ENCODE measurements at places on chromosomes 7 and 10. TPM values are rescaled to one million over a fixed set of nuclear protein-coding genes. Genes with fewer than 3 reads are reported as not detected.

DNA sequence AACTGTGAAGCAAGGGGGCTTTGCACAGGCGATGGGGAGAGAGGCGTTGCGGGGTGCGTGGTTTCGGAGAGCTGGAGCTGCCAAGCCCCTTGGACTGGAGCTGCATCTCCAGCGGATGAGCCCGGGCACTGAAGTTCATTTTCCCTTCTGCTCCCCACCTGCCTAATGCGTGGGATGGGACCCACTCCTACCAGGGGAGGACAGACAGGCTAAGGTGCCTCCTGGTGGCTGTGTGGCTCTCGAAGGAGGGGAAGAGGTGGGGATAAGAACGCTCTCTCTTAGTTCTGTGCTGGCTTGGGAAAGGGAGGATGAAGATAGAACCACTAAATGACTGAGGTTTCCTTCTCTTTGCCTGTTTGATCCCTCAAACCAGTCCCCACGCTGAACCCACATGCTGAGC, 177.6 kb upstream of the PITRM1 start:
- no peak for DNase-seq

- DNase-seq, result no peak
These were observed 288.0 kb upstream of the AKR1E2 start for GRCh38 chr10:4538016-4538415.

DNA sequence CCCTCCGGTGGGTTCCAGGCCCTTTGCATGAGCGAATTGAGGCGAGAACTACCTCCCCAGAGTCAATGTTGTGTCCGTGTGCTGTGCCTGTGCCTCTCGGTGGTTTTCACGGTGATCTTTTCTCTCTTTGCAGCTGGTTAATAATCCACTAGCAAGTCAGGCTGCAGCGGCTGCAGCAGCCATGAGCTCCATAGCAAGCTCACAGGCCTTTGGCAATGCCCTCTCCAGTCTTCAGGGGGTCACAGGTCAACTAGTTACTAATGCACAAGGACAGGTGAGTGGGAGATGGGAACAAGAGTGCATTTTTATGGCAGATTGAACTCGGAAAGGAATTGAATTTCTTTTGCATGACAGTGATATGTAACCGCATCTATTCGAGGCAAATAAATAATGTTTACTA, 159.7 kb upstream of the YAE1 start:
- no peak for DNase-seq

- DNase-seq, result no peak
These were observed 21.6 kb downstream of the FZD1 start for GRCh38 chr7:91285696-91286355.

DNA sequence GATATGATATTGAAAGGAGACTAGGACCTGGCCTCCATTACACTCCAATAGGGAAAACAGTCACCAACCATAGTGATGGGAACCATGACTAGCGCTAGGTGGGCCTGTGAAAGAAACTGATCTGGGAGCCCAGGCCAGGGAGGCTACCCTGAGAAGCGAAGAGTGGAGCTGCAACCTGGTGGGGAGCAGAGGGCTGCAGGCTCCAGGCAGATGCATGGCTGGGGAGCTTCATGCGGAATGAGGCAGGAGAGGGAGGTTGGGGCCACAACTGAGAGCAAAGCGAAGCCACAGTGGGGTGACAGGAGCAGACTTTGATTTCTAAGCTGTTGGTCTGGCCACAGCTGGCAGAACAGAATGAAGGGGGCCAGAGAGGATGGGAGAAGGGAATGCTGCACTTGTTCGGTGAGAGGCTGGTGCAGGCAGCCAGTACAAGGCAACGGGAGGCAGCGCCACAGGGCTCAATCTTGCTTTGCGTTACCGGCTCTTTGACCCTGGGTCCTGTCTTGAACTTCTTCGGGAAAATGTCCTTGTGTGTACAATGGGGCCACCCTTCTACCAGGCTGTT, 88.4 kb downstream of the TACC2 start:
- DNase-seq, result no peak

DNA sequence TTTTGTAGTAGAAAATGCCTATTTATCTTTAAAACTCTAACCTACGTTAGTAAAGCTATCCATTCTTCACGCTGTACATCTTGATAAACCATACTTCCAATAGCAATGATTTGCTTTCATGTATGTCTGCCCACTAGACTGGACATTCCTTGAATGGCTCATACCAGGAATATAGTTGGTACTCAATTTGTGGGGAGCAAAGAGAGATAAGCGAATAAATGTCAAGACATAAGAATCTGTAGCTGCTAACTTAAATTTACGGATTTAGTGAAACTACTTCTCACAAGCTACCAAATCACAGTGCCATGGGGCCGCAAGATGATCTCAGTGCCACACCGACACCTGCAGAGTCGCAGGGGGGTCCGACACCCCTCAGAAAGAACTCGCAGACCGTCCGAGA, 763 bp upstream of the RALA start:
- no peak for DNase-seq

GRCh38 chr7:76998285-76998589, 33.9 kb downstream of the SPDYE17 start:
- DNase-seq, result no peak

- no peak for DNase-seq
These were observed 163.1 kb downstream of the ARHGAP12 start for GRCh38 chr10:31765541-31765940.

GRCh38 chr7:155495440-155496248, 37.7 kb downstream of the EN2 start:
- DNase-seq, result no peak

DNA sequence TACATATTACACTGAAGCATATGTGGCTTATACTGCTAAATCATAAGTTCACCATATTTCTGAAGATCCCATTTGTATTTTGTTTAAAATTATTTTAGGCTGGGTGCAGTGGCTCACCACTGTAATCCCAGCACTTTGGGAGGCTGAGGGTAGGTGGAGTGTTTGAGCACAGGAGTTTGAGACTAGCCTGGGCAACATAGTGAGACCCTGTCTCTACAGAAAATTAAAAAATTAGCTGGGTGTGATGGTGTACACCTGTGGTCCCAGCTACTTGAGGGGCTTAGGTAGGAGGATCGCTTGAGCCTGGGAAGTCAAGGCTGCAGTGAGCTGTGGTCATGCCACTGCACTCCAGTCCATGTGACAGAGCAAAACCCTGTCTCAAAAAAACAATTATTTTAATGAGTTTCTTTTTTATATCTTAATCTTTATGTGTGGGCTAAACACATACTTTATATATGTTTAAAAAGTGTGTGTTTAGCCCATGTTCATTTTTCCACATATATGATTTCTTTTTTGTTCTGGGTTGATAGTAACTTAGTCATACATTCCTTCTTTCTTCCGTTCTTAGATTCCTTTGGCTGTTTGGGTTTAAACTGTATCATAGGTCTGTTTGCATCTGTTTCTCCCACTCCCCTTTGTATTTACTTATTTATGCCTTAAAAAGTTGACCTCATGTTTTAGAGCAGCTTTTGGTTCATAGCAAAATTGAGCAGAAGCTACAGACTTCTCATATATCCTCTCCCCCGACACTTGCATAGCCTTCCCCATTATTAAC, 33.5 kb downstream of the RSBN1L start:
- no peak for DNase-seq

DNA sequence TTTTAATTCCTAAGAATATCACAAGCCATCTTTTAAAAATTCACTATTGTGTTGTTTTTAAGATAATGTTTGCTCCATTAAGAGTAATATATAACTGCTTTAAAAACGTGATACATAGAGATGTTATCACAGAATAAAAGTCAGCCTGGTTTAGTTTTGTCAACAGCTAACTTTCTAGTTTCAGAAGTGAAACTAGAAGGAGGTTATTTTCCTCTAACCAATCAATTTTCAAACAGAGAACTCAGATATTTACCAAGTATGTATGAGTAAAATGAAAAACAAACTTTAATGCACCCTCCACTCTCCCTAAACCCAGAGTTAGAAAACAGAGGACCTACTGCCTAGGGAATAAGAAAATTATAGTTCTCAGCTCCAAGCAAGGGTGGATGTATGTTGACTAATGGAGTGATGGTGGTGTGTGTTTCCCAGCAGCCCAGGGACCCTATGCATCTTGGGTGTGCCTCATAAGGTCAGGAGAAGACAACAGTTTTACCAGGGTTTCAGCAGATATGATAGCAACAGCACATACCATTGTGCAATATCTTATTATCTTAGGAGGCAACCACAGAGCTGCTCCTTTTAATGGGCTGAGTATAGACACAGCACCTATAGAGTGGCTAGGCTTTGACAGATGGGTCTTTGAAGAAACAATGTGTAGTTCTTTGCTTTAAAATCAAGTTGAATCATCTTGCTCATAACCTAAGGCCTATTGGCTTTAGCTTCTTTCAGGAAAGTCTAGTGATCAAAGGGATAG, 58.4 kb downstream of the PTPRZ1 start:
- no peak for DNase-seq

DNA sequence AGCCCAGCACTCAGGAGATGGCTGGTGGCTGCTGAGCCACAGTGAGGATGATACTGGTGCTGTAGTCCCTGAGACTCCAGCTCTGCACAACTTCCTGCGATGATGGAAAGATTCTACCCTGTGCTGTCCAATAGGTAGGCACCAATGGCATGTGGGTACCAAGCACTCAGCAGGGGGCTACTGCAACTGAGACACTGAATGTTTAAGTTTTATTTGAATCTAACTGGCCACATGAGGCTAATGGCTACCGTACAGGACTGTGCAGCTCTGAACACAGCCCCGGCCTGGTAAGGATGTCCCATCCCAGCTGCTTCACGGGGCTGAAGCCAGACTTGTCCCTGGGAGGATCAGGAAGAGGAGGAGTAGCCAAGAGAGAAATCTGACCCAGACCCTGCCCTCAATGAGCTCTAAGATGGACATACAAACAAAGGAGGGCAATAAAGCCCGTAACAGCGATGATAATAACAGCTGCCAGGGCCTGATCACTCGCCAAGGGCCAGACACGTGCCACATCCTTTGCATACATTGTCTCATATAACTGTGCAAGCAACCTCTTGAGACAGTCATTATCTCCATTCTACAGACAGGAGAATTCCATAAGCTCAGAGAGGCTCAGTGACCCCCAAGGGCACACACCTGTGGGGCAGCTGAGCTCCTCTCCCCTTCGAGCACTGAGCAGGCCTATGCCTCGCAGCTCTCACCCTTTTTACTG, 3.8 kb downstream of the GPRIN2 start:
- no peak for DNase-seq

- DNase-seq, result no peak
These were observed 103.1 kb upstream of the RHOBTB1 start for GRCh38 chr10:61047081-61047480.

DNA sequence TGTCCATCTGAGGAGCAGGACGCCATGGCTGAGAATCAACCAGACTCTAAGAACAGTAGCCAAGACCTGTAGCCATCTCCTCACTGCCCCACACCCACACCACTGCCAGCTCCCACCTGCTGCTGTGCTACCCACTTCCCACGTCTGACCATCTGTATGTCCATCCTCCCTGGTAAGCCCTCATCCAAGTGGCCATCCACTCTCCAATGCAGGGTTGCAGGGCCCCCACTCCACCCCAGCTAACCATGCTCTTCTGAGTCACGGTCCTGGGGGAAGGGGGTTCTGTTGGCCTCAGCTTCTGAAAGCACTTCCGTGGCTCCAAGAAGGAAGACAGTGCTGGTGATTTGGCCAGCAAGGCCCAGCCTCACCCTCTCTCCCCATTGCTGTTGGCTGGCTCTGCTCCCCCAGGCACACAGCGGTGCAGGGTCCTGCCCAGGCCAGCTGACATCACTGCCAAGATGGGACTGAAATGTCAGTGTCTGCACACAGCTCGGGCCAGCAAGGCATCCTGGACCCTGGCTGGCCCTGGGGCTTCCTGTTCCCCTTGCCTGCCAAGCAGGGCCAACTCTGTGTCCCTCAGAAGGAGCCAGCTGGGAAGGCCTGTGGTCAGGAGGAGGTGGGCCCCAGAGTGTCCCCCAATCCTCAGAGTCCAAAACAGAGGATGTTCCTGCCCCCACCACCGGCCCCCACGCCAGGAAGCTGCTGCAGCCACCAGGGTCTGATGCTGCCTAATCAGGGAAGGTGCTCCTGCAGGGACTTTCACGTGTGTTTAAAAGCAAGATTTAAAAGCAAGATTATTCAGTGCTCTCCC, 17.5 kb downstream of the RASGEF1A start:
- DNase-seq, result no peak

DNA sequence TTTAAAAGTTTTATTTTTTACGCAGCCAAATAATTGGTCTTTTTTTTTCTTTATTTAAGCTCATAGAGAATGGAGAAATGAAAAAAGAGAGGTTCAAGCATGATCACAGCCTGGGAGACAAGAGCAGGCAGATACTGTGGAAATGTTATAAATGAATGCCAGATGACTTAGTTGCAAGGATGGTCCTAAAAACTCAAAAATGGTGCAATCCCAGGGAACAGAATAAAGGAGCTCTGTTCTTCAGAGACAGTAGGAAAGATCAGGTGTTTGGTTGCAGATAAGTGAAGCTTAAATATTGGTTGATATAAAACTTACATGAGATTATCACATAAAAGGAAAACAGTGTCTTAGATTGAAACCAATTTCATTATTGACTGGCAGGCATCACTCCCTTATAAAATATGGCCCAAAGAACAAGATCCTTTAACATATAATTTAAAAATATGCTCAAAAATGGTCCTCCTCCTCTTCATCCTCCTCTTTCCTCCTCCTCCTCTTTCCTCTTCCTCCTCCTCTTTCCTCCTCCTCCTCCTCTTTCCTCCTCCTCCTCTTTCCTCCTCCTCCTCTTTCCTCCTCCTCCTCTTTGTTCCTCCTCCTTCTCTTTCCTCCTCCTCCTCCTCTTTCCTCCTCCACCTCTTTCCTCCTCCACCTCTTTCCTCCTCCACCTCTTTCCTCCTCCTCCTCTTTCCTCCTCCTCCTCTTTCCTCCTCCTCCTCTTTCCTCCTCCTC, 18.6 kb downstream of the GNAT3 start:
- DNase-seq, result no peak

GRCh38 chr10:111706331-111706730, 477.2 kb downstream of the GPAM start:
- no peak for DNase-seq

DNA sequence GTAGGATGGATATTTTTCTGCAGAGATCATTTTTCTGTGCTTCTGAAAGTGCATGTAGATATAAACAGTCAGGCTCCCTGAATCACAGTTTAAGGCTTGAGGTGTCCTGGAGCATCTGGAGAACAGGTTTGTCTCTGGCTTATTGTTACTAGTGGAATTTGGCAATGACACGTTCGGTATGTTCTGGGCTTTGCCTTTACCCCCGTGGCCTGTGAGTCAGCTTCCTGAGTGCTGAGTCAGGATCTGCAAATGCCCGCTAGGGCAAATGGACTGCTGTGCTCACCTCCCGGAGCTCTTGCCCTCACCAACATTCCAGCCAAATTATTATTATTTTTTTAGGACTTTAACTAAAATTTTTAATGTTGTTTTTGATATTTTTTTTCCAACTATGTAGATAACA, 192.5 kb upstream of the PRSS1 start:
- DNase-seq, result peak; percentile 67

CFTR gene
- not detected for total RNA-seq

CPXM2 gene
- total RNA-seq, result 6.3 TPM

PIK3AP1 gene
- 13.9 TPM for total RNA-seq

TFEC gene
- total RNA-seq, result 1.4 TPM

IL6 gene
- total RNA-seq, result 3.8 TPM

C10orf88 gene
- total RNA-seq, result 7.5 TPM

IQUB gene
- total RNA-seq, result 11.3 TPM

FAM149B1 gene
- total RNA-seq, result 20.7 TPM

MYL7 gene
- total RNA-seq, result not detected

GPRIN2 gene
- 9.4 TPM for total RNA-seq

PAX2 gene
- not detected for total RNA-seq

CNPY1 gene
- not detected for total RNA-seq

NPSR1 gene
- not detected for total RNA-seq

ZNF775 gene
- 4.3 TPM for total RNA-seq

FBXO24 gene
- total RNA-seq, result 0.13 TPM
